Stimulated activated CD4-positive, alpha-beta T cell treated with anti-CD3 and anti-CD28 coated beads, Interleukin-4, amount 100 ng/mL, for 4 hours (primary cell): ENCODE measurements at places on chromosomes 12 and 14.

GRCh38 chr14:52895000-52895399 lies 55.9 kb downstream of the FERMT2 start:
- no peak for DNase-seq

DNA sequence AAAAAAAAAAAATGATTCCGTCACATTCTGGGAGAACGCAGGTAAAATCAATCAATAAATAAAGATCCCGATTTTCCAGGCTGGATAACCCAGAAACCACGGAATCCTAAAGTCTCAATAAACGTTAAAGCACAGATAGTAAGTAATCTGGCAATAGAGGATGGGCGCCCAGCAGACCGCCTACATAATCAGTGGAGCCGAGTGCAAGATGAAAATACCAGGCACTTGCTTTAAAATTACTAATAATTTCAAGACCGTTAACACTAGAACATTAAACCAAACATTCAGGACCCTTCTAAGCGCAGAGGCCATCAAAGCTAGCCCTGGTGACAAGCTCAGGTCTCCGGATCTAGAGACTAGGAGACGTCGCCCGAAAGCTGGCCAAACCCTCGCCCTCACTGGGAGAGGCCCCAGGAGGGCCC lies 1.2 kb upstream of the DCAF11 start:
- DNase-seq = no peak

GRCh38 chr12:89568484-89568883 lies 42.6 kb upstream of the POC1B start:
- no peak for DNase-seq

GRCh38 chr12:49552425-49552824 lies 13.6 kb downstream of the KCNH3 start:
- no peak for DNase-seq

DNA sequence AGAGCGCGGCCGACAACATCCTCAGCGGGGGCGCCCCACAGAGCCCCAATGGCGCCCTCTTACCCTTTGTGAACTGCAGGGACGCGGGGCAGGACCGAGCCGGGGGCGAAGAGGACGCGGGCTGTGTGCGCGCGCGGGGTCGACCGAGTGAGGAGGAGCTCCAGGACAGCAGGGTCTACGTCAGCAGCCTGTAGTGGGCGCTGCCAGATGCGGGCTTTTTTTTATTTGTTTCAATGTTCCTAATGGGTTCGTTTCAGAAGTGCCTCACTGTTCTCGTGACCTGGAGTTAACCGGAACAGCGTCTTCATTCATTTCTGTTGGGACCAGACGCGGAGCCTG lies 103.8 kb upstream of the FKBP4 start:
- DNase-seq = peak; percentile 55

GRCh38 chr14:55339770-55340169 lies 68.5 kb downstream of the FBXO34 start:
- DNase-seq = peak; percentile 31
